ENCODE measurements at places on chromosomes 3 and 15.

GRCh38 chr3:121819236-121819635 lies 15.6 kb downstream of the IQCB1 start:
- DNase-seq = no peak
- no peaks in the 10 kb centered on the region for H3K27me3 ChIP-seq
- no peak overlapping the region for H3K27ac ChIP-seq
- H3K36me3 ChIP-seq = no peaks in the 10 kb centered on the region
- H3K4me1 ChIP-seq = no peaks in the 10 kb centered on the region
- no peak overlapping the region for H3K4me3 ChIP-seq

DNA sequence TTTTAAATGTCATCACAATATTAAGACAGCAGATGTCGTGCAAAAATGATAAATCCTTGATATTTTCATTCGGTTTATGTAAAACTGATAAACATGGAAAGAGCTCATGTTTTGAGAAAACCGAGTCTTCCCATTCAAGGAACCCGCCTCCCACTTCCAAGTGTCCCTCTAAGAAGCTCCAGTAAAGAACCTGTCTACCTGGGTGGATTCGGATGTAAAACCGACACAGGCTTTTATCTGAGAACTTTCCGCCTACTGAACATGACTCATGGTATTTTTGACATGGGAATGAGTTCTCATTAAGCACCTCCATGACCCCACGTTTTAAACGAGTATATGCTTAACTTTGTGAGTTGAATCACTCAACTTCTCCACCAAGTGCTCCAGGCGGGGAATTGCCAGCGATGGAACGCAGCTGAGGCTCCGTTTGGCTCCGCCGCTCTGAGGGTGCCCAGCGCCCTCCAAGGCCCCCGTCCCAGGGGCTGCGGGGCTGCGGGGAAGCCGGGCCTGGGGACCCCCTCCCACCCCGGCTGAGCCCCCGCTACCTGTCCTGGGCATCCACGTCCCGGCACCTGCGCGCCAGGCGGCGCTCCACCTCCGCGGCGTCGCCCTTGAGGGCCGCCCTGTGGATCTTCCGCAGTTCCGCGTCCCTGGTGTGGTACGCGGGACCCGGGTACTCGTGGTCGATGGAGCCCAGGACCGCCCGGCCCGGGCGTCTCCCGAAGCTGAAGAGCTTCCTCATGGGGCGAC lies 119.9 kb downstream of the LMLN start:
- peaks cover 1% of the 10 kb centered on the region for H3K4me1 ChIP-seq
- no peaks in the 10 kb centered on the region for H3K36me3 ChIP-seq
- H3K4me3 ChIP-seq = peak overlapping the region; percentile 38
- peaks cover 14% of the 10 kb centered on the region for H3K27me3 ChIP-seq
- no peak for DNase-seq
- no peak overlapping the region for H3K27ac ChIP-seq

DNA sequence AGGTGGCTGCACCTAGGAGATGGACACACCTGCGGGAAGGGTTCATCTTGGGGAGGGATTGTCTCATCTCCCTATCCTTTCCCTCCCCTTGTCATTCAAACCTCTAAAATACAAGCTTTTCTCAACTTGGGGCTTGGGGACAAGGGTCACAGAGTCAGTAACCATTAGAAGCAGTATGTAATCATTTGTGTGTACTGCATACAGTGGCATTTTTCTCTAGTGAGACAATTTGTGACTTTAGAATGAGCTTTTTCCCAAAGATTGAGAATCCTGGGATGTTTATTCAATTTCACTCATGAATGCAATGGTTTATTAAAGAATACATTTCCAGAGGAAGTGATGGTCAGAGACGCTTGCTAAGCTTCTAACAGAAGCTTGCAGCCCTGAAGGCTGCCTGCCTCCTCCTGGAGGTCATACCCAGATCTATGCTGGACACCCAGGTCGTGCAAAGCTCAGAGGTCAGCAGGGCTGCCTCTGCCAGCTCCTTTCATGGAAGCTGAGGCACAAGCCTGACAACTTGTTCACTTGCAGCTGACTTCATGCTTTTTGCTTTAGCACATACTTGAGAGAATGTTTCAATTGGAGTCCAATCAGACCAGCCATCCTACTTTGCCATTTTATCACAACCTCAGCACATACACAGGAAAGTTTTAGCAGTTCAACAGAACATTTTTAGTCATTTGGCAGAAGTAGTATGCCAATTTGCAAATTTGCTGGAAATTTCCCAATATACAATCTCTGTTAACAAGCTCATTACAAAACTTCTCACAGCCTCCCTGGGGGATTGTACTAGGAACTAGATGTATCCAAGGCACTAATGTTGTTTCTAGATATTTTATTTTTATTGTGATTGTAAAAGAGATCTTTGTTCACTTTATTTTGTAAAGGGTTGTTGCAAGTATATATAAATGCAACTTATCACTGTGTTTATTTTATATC lies 25.6 kb upstream of the ALDH1L1 start:
- H3K36me3 ChIP-seq = no peaks in the 10 kb centered on the region
- H3K4me1 ChIP-seq = peaks cover 1% of the 10 kb centered on the region
- DNase-seq = no peak
- no peak overlapping the region for H3K4me3 ChIP-seq
- no peaks in the 10 kb centered on the region for H3K27me3 ChIP-seq

DNA sequence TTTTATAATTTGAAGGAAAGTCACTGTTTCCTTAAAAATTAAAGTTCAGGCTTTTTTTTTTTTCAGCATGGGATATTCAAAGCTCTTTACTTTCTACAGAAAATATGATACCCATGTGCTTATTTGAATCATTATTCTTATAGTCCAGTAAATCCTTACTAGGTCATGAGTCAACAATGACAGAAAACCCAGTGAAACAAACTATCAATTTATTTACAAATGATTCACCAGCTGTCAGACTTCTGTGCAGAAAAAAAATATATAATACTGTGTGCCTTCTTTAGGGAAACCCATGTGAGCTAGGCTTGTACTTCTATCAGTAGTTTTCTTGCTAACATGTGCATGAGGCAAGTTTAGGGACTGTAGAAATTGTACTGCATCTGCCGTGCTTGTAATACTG lies 1.2 kb downstream of the ACP3 start:
- H3K27ac ChIP-seq = no peak overlapping the region
- no peak for DNase-seq
- no peak overlapping the region for H3K4me3 ChIP-seq
- H3K36me3 ChIP-seq = no peaks in the 10 kb centered on the region
- peaks cover 4% of the 10 kb centered on the region for H3K4me1 ChIP-seq
- H3K27me3 ChIP-seq = no peaks in the 10 kb centered on the region

DNA sequence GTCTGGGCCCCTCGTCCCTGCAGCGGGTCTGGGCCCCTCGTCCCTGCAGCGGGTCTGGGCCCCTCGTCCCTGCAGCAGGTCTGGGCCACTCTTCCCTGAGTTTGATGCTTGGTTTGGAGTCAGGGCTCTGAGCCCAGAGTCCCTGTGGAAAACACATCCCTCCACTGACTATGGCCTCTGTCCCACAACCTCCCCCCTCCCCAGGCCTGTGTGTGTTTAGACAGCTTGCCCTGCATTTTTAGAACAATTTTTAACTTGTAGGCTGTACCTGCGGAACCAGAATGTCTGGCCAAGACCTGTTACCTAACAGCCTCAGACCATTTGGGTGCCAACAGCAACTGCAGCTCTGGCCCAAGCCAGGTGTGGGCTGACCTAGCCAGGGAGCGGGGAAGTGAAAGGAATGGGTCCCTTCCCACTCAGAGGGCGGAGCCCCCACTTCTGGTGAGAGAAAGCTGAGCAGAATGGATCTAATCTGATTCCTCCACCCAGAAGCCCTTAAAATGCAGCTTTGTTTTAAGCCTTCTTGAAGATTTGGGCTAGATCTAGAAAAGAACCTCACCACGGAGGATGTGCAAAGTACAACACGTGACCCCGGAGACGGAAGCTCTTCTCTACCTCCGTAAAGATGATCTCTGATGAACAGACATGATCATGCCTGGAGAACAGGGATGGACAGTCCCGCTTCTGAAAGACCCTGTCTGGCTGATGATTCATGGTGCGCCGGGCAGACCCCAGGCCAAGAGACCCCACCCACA lies 60.5 kb upstream of the TFRC start:
- no peak for DNase-seq
- H3K4me3 ChIP-seq = no peak overlapping the region
- no peak overlapping the region for H3K27ac ChIP-seq
- no peaks in the 10 kb centered on the region for H3K27me3 ChIP-seq
- H3K4me1 ChIP-seq = peaks cover 5% of the 10 kb centered on the region
- H3K36me3 ChIP-seq = no peaks in the 10 kb centered on the region

DNA sequence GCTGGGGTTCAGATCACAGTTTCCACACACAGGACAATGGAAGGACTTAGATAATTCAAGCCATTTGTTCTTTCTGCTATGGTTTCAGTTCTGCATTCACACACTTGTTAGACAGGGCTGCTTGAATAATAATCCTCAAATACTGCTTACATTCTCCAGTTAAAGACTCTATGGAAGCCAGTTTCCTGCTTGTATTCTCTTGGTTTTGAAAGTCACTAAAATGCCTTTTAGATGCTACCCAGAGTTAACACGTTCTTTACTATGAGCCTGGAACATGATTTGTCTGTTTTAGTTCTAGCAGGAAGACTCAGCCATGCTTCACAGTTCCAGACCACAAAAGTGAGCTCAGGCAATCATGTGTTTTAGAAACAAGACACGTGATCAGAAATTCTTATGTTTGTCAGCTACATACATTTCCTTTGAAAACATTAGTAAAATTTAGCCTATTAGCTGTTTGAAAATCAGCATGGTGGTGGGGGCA lies 152.4 kb downstream of the LEKR1 start:
- no peaks in the 10 kb centered on the region for H3K27me3 ChIP-seq
- peaks cover 1% of the 10 kb centered on the region for H3K4me1 ChIP-seq
- H3K4me3 ChIP-seq = no peak overlapping the region
- H3K27ac ChIP-seq = no peak overlapping the region
- no peak for DNase-seq
- no peaks in the 10 kb centered on the region for H3K36me3 ChIP-seq

DNA sequence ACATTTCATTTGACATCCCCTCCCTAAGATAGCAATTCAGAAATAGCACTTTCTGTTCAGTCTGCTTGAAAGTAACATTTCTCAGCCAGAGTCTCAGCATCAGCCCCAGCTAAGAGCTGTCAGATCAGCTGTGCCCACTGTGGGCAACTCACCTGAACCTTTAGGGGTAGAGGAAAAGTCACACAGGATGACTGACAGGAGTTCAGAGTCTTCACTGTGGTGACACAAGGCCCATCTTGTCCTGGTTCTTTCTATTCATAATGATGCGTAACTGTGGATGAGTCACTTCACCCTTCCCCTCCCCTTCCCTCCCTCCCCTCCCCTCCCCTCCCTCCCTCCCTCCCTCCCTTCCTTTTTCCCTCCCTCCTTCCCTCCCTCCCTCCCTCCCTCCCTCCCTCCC lies 96.1 kb upstream of the RASGRP1 start:
- H3K27ac ChIP-seq = no peak overlapping the region
- DNase-seq = no peak
- H3K4me1 ChIP-seq = no peaks in the 10 kb centered on the region

DNA sequence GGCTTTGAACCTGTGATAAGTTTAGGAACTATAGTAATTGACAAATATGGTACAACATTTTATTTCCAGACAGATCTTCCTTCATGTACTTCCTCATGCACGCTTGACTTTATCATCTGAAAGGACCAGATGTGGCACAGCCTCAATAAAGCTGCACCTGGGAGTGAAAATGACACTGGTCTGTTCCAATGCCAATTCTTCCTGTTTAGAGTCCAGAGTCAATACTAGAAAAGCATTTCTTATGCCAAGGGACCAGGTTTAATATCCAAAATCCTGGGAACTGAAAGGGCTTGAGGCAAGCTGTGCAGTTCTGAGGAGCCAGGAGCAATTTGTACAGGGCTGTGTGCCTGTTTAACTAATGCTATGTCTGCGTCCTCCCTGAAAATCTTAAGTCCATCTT lies 15.3 kb downstream of the DPH6 start:
- no peaks in the 10 kb centered on the region for H3K4me1 ChIP-seq
- H3K27me3 ChIP-seq = no peaks in the 10 kb centered on the region
- H3K4me3 ChIP-seq = no peak overlapping the region
- H3K27ac ChIP-seq = no peak overlapping the region
- DNase-seq = no peak
- no peaks in the 10 kb centered on the region for H3K36me3 ChIP-seq

DNA sequence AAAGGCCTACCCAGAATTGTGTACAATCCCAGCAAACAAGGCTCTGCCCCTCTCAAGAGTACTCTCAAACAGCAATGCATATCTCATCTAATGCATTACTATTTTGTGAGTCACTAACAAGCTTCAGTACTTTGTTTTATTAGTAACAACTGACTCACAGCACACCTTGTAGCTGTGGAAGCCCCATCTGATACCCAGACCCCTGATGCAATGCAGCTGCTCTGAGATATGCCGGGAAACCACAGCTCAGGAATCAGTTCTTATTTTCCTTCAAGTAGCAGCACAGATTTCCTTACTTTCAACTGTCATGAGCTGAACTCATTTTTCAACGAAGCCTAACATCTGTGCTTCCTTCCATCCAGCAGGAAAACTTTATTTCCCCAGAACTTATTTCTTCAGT lies 37.8 kb downstream of the CCNL1 start:
- H3K4me3 ChIP-seq = no peak overlapping the region
- no peak overlapping the region for H3K27ac ChIP-seq
- H3K36me3 ChIP-seq = no peaks in the 10 kb centered on the region
- no peaks in the 10 kb centered on the region for H3K27me3 ChIP-seq
- no peaks in the 10 kb centered on the region for H3K4me1 ChIP-seq

- no peaks in the 10 kb centered on the region for H3K27me3 ChIP-seq
- H3K4me3 ChIP-seq = no peak overlapping the region
- DNase-seq = peak; percentile 66
- no peak overlapping the region for H3K27ac ChIP-seq
- no peaks in the 10 kb centered on the region for H3K36me3 ChIP-seq
- H3K4me1 ChIP-seq = no peaks in the 10 kb centered on the region
Observed at GRCh38 chr3:102229062-102229655, 205.7 kb upstream of the ZPLD1 start.

DNA sequence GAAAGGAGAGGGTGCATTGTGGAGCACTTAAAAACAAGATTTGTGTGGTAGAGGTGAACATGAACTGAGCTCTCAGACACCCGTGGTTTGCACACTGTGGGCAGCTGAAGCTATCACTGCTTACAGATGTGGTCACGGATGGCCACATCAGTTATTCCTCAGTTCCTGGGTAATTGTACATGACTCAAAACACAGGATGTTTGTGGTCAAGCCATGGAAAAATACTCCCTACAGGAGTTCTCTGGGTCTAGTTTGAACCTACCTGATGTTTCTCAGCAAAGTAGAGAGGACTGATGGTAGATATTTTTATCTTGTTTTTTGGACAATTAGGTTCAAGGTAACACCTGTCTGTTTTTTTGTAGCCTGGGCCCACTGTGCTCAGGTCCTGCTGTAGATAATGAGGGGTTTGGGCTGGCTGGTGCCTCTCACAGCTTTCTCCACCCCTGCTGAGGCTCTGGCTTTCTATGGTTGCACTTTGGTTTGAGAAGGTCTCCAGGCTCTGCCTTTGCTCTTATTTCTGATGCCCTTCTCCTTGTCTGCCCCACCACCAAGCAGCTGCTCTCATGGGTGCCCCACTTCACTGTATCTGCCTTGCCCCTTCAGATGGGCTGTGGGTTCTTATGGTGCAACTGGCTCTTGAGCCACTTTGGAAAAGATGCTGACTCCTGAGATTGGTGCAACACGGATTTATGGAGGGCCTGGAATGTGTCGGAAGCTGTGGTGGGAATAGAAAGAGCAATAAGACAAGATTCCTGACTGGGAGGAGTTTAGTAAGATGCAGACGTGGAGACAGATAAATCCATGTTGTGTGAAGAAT lies 40.1 kb downstream of the CDCP1 start:
- no peaks in the 10 kb centered on the region for H3K27me3 ChIP-seq
- H3K4me1 ChIP-seq = no peaks in the 10 kb centered on the region
- no peak for DNase-seq
- no peak overlapping the region for H3K4me3 ChIP-seq

Measured in iPS DF 6.9 (cell line).